Activated naive CD4-positive, alpha-beta T cell (primary cell): ENCODE measurements at places on chromosomes 1 and 21.

- no peak for DNase-seq
Measured at GRCh38 chr1:207311888-207312603, 9.4 kb upstream of the CD55 start.

GRCh38 chr1:9404117-9404914 is 111.6 kb downstream of the SPSB1 start:
- no peak for DNase-seq

DNA sequence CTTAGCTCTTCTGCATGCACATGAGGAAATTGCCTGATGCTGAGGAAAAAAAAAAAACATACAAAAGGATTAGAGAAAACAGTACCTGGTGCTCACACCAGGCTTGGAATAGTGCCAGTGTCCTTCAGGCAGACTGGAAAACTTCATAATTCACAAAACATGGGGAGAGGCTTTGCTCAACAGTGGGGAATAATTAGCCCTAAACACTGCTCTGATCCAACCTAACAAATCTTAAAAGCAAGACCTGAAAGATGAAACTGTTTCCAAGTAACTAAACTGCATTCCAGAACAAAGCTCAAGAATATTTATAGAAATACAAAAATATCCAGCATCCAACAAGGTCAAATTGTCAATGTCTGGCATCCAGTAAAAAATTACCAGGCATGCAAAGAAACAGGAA is 124.8 kb downstream of the AK5 start:
- DNase-seq, result no peak

GRCh38 chr1:6353955-6354658 is 39.5 kb downstream of the ACOT7 start:
- no peak for DNase-seq

DNA sequence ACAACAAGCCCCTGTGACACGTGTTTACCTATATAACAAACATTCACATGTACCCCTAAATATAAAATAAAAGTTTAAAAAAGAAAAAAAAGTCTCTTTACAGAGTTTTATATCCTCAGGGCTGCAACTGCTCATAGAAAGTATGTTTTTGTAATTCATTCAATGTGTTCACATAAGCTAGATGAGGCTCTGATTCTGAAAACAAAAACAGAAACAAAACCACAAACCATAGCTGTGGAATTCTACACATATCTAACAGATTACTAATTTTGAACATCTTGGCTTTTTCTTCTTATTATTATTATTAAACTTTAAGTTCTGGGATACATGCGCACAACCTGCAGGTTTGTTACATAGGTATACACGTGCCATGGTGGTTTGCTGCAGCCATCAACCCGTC is 579.6 kb upstream of the ZRANB2 start:
- no peak for DNase-seq

- no peak for DNase-seq
Measured at GRCh38 chr1:23895082-23895481, 18.1 kb downstream of the CNR2 start.

DNA sequence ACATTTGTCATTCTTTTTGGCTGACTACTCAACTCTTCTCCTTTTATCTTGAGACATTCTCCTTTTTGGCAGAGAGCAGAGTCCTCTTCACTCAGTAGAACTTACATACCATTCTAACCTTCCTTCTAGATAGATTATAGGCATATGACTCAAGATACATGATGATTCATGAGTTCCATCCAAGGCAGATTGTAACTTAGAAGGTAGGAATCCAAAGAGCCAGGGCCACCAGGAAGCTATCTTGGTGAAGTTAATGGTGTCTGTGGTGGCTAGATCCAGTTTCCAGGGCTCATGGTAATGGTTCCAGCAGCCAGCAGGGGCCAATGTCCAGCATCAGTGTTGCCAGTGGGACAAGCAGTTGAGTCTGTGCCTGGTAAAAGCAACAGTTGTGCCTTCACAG is 76.1 kb upstream of the KIAA0040 start:
- DNase-seq, result no peak

DNA sequence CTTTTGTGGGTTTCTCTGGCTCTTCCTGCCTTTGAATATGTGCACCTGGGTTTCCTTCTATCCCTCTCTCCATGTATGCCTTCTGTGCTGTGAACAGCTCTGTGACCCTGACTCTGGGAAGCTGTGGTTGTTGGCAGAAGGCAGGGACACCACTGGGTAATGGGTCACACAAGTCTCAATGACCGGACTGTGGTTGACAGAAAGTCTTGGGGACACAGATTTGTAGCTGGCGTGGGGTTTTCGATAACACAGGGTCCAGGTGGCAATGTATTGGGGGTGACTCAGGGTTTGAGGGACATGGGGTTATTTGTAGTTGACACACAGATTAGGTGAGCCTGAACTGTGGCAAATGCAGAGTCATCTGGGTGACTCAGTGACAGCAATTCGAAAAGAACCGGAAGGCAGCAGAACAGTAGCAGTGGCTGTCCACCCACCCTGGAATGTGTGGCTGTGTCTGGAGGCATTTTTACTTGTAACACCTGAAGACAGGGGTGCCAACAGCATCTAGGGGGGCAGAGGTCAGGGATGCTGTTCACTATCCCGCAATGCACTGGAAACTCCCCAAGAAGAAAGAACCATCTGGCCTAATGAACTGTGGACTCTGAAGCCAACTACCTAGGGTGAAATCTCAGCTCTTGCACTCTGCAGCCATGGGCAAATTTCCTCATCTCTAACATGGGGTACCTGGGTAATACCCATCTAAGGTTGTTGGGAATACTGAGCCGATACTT is 13.0 kb upstream of the SLC6A9 start:
- DNase-seq, result no peak

- DNase-seq, result no peak
Measured at GRCh38 chr1:183234660-183235476, 48.8 kb downstream of the LAMC2 start.

- DNase-seq, result no peak
Measured at GRCh38 chr1:235826102-235826854, 40.4 kb downstream of the LYST start.

- no peak for DNase-seq
Measured at GRCh38 chr1:152770411-152770810, 4.5 kb upstream of the LCE1F start.

- no peak for DNase-seq
Measured at GRCh38 chr1:71521655-71522264, 440.9 kb upstream of the ZRANB2 start.

- no peak for DNase-seq
Measured at GRCh38 chr1:40049725-40050124, 9.2 kb downstream of the CAP1 start.

DNA sequence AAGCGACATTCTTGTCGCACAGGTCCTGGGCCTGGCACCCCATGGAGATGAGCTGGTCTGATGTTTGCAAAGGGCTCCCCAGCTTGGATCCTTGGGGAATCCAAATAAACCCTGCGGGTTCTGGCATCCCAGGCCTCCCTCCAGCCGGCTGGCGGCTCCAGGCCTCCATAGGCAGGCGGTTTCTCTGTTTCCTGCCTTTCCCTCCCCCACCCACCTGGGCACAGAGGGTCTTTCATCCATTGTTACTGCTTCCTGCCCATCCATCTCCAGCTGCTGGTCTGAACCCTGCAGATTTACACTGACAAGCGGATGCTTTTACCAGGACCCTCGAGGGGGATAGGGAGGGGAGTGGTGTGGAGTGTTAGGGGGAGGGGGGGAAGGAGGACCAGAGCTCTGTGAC is 39.1 kb upstream of the ID3 start:
- no peak for DNase-seq

GRCh38 chr1:160004001-160004400 is 27.8 kb downstream of the PIGM start:
- DNase-seq, result no peak

DNA sequence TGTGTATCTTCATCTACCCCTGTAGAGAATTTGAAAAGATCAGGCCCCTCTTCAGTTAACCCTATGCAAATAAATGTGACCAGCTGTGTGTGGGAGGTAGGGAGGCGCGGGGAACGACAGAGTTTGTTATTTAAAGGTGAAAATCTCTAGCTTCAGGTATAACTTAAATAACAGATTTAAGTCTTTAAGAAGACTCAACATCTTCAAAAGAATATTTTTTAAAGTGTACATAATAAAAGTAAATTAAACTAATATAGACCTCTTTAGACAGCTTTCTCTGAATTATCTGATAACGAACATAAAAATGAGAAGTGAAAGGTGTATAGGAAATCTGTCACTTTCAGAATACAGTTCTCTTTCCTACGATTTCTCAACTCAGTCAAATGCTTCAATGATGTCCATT is 16.0 kb downstream of the ANGPTL3 start:
- no peak for DNase-seq

DNA sequence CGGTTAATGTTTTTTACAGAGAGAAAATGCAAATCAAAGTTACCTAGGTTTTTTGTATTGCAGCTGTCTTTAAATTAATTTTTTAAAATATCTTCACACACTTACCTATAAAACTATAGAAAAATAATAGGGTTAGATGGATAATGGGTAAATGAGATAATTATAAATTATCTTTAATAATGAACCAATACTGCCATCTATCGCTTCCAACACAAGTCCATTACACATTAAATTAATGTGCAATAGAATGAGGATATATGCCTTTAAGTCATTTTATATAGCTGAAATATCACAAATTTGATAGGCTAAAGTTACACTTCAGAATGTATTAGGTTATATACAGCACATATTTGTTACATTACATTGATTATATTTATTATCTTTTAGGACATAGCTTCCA is 2212.8 kb downstream of the MRPL39 start:
- DNase-seq, result no peak

DNA sequence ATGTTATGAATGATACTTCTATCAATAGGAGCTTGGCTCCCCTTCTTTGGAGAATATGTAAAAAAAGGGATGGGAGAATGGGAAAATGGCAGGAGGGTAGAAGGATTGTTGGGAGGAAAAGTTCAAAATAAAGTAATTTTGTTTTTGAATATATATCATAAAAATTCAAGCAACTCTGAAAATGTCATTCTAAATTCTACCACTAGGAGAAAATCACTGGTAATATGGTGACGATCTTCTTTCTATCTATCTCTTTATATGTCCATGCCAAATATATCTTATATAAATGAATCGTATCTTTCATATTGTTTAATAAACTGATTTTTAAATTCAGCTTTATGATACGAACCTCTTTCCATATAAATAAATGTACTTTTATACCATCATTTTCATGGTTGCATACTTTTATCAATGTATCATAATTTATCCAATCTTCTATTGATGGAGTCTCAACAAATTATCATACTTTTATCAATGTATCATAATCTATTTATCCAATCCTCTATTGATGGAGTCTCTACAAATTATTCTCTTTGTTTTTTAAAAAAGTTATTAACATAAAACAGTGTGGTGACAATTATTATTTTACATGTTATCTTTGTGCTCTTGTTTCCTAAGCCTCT is 73.7 kb upstream of the MARK1 start:
- no peak for DNase-seq

DNA sequence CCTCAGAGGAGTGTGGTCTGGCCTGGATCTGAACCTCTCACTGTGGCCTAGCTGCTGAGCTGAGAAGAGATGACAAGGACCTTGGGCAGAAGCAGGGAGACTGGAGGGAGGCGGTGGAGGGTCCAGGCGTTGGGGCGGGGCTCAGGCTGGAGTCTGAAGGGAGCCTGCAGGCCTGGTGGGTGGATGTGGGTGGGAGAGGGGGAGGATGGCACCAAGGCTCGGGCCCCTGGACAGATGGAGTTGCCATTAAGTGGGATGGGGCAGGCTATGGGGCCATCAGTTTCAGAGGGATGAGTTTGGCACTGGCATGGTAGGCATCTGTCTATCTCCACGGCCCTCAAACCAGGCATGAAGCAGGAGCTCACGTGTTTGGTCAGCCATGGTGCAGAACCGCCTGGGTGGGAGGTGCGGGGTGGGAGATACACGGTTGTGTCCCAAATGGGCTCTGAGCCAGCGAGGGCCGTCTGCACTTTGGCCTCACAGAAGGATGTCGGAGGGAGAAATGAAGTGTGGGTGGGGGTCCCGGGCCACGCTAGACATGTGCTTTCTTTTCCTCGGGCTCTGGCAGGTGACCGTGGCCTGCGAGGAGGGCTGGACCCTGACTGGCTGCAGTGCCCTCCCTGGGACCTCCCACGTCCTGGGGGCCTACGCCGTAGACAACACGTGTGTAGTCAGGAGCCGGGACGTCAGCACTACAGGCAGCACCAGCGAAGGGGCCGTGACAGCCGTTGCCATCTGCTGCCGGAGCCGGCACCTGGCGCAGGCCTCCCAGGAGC is 23.6 kb downstream of the PCSK9 start:
- no peak for DNase-seq

GRCh38 chr1:155472491-155473083 is 90.0 kb downstream of the ASH1L start:
- DNase-seq, result no peak

- DNase-seq, result no peak
Measured at GRCh38 chr1:230629511-230629910, 12.8 kb upstream of the COG2 start.

DNA sequence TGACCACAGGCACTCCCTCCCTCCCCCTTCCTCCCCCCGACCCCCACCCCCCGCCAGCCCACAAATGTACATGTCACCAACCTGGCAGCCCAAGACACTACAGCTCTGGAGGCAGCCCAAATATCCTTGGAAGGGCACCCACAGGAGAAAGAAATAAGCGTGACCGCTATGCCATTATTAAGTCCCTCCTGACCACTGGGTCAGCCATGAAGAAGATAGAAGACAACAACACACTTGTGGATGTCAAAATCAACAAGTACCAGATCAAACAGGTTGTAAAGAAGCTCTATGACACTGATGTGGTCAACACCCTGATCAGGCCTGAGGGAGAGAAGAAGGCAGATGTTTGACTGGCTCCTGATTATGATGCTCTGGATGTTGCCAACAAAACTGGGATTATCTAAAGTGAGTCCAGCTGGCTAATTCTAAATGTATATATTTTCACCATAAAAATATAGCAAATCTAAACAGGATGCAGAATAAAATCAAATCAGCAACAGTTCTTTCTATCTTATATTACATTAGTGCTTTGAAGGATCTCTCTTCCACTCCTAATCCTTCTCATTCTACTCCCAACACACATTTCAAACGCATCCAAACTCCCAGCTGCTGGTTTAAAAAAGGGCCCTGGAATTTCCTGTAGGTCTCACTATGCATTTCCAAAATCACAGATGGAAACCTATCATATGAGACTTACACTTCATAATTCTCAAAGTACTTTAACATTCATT is 77.4 kb upstream of the SLFNL1 start:
- DNase-seq, result no peak

- DNase-seq, result no peak
Measured at GRCh38 chr1:153928791-153929341, 6.1 kb upstream of the GATAD2B start.

- DNase-seq, result no peak
Measured at GRCh38 chr1:78101514-78101913, 55.7 kb downstream of the GIPC2 start.

GRCh38 chr1:24717887-24718650 is 27.2 kb upstream of the CLIC4 start:
- no peak for DNase-seq

- DNase-seq, result no peak
Measured at GRCh38 chr1:12447849-12448312, 170.1 kb downstream of the DHRS3 start.

- no peak for DNase-seq
Measured at GRCh38 chr1:219687779-219688178, 74.9 kb upstream of the ZC3H11B start.
